H4 (cell line): ENCODE measurements at places on chromosomes 5 and 9. TPM values are rescaled to one million over a fixed set of nuclear protein-coding genes. Genes with fewer than 3 reads are reported as not detected.

The PLAC8L1 gene
- total RNA-seq, result not detected in 2 replicates

The P4HA2 gene
- 83.5 and 85.5 TPM in 2 replicates for total RNA-seq

The EFCAB9 gene
- not detected in 2 replicates for total RNA-seq

The HACD4 gene
- total RNA-seq, result not detected in 2 replicates

The ZSWIM6 gene
- total RNA-seq, result 3.8 and 7.0 TPM in 2 replicates

- DNase-seq, result no peak
These were observed 46.0 kb downstream of the SHB start for GRCh38 chr9:38022995-38023394.

DNA sequence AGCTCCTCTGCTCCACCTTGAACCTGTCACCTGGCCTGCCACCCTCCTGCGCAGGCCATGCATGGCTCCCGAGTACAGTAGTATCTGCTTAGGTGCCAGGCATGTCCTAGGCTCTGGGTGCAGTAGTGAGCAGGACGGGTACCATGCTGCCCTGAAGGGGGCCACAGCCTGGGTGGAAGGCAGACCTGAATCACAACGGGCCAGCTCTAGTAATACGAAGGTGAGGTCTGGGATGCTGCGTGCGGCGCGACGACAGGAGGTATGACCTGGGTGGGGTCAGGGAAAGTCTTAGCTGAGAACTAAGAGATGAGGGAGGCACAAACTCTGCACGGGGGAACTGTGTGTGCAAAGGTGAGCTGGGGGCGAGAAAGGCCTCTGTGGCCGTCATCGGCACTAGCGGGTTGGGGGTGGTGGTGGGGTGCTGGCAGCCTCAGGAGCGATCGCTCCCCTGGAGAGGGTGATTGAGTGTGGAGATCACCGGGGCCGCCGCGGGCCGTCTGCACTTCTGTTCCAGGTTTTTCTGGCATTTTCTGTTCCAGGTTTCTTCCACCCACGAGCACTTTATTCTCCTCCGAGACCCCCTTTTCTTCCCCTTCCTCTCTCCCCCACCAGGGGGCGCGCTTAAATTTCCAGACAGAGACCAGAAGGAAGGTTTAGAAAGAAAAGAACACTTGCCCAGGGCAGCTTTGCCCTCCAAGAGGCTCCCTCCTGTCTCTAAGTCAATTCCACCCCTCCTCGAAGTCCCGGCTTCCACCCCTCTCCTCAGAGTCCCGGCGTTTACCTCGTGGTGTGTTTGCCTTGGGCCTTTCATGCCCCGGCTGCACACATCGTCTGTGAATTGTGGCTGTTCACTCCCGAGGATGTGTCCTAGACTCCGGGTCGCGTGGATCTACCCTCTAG is 15.1 kb downstream of the PDLIM4 start:
- DNase-seq, result no peak

GRCh38 chr9:130663258-130663976 is 977 bp upstream of the PRDM12 start:
- DNase-seq, result no peak

GRCh38 chr5:175731756-175732465 is 74.0 kb downstream of the HRH2 start:
- no peak for DNase-seq

DNA sequence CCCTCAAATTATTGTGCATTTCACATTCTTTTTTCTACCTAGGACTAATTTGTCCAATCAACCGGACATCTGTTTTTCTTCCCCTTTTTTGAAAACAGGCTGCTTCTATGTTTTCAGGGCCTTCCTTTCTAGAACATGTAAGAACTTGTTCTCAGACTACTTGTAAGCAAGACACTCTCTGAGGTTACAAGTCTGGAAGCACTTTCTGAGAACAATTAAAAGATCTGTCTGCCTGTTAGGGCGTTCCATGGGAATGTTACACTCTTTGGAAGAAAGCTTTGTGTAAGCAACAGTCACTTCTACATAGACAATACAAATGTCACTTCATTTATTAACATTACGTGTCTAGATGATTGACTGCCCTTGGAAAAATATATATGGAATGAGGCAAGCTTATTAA is 50.9 kb upstream of the HSPB3 start:
- no peak for DNase-seq

- DNase-seq, result no peak
These were observed 685.3 kb upstream of the EDIL3 start for GRCh38 chr5:85069659-85070640.

DNA sequence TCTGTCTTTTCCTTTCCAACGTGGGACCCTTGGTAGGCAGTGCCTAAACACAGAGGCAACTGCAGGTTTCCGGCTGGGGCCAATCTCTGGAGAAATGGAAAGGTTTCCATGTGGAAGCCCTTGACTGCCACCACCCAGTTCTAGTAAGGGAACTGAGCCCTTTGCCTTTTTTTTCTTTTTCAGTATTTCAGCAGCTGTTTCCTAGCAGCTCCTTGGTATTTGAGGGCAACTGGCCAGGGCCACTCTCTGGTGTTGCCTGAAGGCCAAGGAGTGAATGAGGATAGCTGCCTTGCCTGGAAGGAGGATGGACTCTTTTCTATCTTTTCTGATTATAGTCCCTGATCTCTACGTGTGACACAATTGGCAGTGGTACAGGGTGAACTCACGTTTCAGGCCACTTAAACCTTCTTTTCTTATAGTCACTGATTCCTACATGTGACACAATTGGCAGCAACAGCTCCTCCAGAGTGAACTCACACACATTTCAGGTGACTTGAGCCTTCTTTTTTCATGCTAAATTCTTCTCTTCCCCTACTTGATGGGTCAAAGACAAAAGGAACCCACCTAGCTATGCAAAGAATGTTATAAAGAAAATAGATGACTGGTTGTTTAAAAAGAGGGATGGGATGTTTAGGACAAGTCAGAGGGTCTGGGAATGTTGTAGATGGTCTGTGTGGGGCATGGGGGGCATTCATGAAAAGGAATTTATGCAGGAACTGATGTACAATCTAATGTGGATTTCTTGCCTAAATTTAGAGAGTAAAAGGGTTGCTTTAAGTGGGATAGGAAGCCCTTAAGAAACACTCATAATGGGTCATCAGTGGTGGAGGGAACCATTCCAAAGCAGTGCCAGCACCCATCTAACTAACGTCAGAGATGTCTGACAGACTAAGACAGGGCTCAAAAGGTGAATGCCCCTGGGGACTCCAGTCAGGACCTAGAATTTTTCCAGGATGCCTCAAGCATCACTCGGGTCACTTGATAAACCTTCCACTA is 190.1 kb downstream of the TMEM232 start:
- no peak for DNase-seq

DNA sequence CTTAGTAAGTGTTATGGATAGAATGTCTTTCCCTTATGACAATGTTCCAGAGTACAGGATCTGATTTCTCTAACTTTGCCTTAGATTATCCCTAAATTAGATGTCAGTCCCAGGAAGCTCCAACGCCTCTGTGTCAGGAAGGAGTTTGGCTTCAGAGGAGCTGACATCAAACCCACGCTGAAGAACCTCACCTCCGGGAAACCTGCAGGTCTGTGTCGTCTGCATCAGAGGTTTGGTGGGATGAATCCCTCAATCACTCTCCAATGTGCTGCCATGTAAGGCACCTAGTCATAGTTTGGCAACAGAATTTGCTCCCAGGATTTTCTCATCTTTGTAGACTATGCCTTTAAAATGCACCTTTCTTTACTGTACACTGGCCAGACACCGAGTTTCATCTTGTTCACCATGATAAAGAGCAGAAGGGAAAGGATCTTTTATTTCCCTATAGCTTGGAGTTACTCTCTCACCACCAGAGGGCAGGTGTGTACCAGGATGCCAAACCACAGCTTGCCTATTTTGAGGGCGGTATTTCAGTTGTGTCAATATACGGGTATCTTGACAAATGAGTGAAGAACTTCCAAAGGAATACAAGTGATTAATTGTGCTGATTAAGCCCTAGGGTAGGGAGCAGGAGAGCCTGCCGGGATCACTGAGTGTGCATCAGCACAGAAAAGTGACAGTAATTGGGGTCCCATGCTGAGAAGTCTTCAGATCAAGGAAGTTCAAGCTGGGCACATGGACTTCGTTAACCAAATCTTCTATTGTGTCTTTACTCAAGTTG is 23.4 kb downstream of the MINAR2 start:
- DNase-seq, result peak; percentile 74

DNA sequence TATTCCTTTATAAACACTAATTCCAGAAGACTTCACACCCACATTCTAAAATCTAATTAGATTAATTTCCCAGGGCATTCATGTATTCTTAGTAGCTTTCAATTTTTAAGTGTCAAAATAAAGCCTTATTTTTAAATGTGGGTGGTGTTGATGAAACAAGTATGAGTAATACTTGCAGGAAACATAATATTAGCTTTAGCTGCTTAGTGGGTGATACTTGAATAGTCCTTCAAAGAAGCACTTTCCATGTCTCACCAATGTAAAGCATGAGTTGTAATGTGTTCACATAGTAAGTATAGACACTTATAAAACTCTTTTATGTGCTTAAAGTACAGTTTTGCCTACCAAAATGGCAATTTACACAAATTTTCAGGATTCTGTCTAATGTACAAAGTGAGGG is 6.9 kb downstream of the FNBP1 start:
- no peak for DNase-seq

DNA sequence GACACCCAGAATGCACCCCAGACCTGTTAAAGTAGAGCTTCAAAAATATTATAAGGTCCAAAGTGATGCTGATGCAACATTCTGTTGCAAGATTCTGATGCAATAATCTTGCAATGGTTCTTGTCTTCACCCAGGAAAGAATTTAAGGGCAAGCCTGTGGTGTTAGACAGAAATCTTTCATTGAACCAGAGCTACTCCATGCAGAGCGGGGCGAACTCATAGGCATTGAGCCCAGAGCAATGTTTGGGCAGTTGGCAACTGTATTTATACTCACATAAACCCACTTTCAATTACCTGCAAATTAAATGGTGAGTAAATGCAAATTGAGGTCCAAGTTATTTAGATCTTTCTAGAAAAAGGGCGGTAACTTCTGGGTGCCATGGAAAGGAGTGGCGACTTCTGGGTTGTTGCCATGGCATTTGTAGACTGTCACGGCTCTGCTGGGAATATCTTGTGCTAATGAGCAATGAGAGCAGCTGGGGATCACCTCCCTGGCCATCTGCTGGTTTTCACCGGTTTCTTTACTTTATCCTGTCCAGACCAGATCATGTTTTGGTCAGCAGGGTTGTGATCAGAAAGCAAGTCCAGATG is 163.4 kb downstream of the ICE1 start:
- no peak for DNase-seq
